SIG-M5 (cell line): ENCODE measurements at places on chromosomes 12 and 14.

- DNase-seq = no peak
Measured at GRCh38 chr14:64755781-64756221, 51.6 kb downstream of the PLEKHG3 start.

GRCh38 chr14:101233021-101233366 is 328.3 kb upstream of the DIO3 start:
- no peak for DNase-seq

GRCh38 chr14:20774258-20774824 is 6.1 kb downstream of the EDDM3B start:
- no peak for DNase-seq

DNA sequence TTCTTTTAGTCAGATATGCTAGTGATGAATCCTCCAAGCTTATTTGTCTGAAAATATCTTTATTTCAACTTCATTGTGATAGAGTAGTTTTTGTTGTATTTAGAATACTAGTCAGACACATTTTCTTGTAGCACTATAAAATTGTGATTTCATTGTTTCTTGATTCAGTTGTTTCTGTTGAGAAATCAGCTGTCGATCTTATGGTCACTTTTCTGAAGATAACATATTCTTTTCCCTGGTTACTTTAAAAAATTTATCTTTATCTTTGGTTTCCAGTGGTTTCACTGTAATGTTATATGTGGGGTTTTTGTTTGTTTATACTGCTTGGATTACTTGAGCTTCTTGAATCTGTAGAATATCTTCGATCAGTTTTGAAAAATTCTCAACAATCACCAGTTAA is 426.1 kb downstream of the SOX5 start:
- DNase-seq = no peak

- DNase-seq = no peak
Measured at GRCh38 chr14:74934476-74935359, 11.7 kb upstream of the RPS6KL1 start.

GRCh38 chr14:95232894-95233584 is 75.7 kb upstream of the DICER1 start:
- no peak for DNase-seq

DNA sequence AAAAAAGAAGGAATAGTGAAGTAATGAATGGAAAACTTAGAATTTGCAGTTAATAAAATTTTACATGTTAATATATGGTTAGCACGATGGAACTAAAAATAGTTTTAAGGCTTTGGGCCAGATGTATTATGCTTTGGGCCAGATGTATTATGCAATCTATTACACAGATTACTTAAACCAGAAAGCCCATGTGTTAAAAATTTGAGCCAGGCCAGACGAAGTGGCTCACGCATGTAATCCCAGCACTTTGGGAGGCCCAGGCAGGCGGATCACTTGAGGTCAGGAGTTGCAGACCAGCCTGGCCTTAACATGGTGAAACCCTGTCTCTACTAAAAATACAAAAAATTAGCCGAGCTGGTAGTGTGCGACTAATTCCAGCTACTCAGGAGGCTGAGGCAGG is 17.2 kb downstream of the IFT81 start:
- no peak for DNase-seq

DNA sequence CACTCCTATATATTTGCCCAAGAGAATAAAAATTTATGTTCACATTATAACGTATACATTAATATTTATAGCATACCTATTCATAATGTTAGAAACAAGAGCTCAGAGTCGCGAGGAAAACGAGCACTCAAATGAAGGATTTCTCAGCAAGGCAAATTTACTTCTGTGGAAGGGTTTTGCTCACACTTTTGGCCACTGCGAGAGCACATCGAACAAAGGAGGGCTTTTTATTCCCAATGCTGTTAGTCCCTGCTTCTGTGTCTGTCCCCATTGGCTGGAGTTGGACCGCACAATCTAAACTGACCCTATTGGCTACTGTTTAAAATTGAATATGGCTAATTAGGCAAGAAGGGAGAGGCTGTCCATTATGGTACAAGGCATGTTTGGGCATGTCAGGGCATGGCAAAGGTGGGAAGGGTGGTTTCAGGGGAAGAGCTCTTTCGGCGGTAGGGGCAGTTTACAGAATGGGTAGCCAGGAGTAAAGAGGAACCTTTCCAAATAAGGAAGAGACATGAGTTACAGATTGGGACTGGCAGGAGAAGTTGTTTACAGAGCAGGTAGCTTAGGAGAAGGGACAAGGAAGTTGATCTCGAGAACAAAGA is 702.9 kb downstream of the TRHDE start:
- DNase-seq = no peak

DNA sequence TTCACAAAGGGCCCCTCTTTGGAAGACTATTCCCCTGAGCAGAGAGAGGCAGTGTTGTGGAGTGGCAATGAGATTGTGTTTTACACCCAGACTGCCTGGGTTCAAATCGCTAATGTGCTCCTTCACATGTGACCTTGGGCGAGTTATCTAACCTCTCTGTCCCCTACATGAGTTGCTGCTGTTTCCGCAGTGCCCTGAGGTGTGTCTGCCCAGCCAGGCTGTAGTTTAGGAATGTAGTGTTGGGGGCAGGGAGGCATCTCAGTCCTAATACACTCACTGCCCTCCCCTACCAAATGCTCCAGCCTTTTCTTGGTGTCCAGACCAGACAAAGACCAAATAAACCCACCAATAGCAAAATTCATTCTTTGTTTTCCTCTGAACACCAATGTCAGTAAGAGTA is 78.6 kb downstream of the SLC24A4 start:
- no peak for DNase-seq
